ELF-1 (cell line): ENCODE measurements at places on chromosomes 5 and 9.

GRCh38 chr9:91038483-91039124 is 237.0 kb downstream of the SYK start:
- no peak for DNase-seq

DNA sequence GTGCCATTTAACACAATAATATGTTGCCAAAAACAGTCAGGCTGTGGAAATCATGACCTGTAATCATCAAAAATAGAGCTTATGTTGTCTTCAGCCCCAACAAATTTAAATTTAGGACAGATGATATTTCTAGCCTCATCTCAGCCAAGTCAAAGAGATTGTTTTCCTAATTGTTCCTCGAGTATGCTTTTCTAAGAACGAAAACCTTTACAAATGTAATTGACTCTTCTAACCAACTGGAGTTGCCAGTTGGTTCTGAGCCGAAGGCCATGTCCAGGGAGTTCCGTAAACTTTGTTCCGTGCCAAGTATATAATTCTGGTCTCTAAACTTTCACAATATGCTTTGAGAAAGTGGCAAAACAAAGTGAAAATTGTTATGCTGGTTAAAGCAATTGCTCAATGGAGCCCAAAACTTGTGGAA is 160.8 kb downstream of the CEMIP2 start:
- DNase-seq = no peak

DNA sequence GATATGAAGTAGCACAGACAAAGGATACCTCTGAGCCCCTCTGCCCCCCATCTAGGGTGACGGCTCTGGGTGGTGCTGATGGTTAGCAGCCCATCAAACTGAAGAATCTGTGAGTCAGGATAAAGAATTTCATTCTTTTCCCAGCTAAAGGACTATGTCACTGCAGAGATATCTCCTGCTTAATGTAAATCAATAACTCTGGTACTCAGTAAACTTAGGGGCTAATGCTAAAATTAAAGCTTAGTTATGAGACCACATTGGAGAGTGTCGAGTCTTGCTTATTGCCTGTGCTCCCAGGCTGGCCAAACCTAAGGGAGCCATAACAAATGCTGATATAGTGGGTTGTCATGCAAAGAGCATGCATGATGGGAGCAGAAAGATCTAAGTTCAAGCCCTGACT is 25.6 kb upstream of the ACTBL2 start:
- DNase-seq = no peak

DNA sequence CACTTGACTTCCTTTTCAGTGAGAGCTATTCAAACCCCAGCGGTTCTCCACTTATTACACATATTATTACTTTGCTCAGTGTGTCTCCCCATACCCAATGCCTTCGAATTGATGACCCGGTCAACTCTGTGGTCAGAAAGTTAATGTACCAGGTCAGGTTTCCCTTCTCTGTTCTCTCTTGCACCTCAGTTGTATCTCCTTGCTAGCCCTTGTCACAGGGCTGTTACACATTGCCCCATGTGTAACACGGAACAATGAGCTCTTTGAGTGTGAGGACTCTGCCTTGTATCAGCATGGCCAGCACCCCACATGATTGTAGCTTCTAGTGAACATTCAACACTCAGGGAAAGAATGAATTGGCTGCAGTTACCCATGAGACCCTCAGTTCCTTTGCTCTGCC is 73.6 kb downstream of the DOCK2 start:
- DNase-seq = no peak

DNA sequence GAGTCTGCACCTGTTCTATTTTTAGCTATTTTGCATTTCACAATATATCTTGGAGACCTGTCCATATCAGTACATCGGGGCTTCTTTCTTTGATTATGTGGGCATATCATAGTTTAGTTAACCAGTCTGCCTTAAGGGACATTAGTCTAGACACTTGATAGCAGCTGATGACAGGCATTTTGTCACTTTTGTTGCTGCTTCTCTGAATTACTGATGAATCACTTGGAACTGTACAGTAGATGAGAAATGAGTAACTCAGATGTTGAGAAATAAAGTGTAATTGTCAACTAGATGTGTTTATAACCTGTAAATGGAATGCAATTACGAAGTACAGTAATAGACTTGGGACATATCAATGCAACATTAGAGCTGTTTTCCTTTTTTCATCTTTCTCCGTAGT is 7.1 kb downstream of the ZFP2 start:
- no peak for DNase-seq

- DNase-seq = no peak
Observed at GRCh38 chr5:16580382-16580781, 36.4 kb downstream of the RETREG1 start.

- peak; percentile 80 for DNase-seq
Observed at GRCh38 chr5:77322406-77322805, 111.9 kb downstream of the PDE8B start.

DNA sequence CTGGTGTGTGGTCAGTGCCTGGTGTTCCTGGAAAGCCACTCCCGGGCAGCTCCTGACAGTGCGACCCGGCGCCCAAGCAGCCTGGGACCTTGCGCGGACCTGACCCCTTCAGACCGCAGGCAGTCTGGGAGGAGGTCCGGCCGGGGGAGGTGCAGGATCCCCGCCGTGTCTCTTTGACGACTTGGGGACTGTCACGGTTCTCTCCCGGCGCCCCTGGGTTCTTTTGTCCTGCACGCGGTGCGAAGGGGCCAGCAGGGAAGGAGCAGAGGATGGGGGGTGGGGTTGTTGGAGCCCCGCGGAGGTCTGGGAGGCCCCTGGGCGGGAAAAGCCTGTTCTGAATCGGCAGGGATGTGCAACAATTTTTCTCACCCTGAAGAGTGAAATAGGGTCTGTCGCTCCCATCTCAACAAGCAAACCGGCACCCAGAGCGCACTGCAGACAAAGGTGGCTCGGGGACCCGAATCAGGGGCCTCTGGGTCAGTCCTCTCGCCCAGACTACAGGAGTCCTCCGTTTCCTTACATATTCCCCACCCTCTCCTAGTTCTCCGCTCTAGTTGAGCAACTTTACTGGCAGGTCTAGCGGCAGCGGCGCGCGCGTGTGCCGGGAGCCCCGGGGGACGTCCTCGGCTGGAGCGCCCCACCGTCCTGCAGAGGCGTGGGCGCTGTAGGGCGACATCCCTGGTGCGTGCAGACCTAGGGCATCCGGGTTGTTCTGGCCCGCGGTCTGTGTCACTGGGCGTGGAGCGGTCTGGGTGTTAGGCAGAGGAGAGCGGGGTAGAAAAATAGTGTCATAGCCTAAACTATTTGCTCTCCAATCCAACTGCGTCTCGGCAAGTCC is 1.2 kb downstream of the VCAN start:
- peak; percentile 80 for DNase-seq

DNA sequence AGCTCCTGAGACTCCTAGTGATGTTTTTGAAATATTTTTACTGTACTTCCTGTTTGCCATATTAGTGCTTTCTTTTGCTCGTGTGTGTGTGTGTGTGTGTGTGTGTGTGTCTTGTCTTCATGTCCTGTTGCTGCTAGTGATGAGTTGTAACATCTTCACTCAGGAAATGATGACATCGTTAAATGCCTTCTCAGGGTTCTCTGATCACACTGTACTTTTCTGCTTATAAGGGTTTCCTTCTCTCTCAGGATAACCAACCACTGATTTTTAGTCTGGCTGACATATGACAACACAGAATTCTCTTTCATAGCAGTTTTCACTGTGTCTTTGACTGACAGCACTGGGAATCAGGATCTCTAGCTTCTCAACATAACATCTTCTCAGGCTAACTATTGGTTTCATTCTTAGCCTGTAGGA is 16.1 kb downstream of the SV2C start:
- no peak for DNase-seq

GRCh38 chr9:92735636-92736562 is 28.7 kb downstream of the BICD2 start:
- no peak for DNase-seq

DNA sequence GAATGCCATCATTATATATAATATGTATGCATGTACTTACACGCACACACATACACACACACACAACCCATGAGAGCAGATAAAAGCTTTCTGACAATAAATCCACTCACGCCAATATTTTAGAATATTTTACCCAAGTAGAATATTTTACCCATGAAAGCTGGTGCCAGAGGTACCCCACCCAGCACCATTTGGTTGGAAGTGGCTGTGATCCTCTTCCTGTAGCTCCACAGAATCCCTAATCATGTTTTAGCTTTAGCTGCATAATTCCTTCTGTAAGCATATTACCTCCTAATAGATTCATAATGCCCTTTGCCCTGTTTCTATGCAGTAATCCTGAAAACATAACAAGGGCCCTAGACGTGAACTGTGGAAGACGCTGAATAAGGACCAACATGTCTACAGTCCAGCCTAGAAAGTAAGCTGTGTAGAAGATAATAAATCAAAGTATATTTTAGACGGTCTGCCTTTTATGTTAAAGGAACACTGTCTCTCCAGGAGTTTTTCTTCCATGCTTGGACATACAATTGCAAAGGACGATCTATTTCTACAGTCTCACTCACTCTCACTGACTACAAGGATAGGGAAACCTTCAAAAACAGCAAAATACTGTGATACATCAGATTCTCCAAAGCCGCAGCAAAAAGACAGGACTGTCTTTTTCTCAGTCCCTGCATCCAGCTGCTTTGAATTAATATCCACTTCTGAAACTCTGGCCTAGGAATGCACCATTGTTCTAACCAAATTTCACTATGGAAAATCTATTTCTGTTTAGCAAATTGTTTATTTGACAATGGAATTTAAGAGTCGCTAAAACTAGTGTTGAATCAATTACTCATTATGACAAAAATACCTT is 98.2 kb downstream of the USP20 start:
- no peak for DNase-seq

DNA sequence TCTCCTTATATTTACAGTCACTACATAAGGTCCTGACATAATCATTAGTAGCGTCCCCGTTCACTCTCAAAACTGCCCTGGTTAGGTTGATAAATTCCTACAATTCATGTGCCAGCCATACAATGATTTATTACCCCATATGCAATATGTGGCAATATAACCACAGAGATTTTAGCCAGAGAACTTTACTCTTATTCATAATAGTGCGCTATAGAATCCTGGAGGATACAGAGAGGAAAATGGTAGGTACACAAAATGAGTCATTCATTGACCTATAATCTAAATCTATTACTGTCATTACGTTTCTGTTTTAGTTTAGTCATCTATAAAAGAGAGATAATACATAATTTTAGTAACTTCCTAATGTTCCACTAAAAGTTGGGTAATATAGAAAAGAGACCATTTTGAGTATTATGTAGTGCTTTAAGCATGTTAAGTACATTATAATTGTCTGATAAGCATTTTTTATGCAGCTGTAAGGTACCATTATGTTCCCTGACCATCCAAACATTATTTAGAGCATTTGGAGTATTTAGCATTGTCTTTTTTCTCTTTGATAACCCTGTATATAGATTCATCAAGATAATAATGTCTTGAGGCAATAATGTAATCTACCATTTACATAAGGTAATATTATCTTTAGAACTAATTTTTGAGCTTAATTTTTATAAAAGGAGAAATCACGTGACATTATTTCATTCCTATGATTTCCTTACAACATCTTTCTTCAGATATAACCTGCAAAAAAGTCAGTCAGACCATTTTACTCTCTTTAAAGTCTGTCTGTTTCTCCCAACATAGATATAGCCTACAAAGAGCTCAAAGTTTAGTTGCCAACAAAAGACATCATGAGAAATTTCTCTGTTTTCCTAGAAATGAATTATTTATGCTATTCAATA is 655.5 kb upstream of the ZNF608 start:
- DNase-seq = no peak

GRCh38 chr5:140000332-140000731 is 42.8 kb downstream of the NRG2 start:
- no peak for DNase-seq

GRCh38 chr5:109705596-109705995 is 15.9 kb downstream of the MAN2A1 start:
- DNase-seq = peak; percentile 39

- DNase-seq = no peak
Observed at GRCh38 chr9:123642291-123643278, 286.6 kb downstream of the CRB2 start.

DNA sequence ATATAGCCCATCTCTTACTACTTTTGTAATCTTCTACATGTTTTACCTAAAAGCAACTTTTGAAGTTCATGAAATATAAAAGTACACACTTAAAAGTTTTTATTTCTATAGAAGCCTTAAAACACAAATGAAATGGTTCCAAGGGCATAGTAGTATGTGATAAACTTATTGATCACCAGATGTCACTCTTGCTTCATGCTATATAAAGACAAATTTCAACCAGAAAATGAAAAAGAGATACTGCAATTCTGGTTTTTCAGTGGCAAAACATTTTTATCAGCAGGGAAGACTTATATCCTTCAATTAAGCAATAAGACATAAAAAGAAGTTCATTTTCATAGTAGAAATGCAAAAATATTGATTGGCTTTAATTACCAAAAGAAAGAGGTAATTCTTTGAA is 69.4 kb upstream of the FBXL17 start:
- DNase-seq = no peak

DNA sequence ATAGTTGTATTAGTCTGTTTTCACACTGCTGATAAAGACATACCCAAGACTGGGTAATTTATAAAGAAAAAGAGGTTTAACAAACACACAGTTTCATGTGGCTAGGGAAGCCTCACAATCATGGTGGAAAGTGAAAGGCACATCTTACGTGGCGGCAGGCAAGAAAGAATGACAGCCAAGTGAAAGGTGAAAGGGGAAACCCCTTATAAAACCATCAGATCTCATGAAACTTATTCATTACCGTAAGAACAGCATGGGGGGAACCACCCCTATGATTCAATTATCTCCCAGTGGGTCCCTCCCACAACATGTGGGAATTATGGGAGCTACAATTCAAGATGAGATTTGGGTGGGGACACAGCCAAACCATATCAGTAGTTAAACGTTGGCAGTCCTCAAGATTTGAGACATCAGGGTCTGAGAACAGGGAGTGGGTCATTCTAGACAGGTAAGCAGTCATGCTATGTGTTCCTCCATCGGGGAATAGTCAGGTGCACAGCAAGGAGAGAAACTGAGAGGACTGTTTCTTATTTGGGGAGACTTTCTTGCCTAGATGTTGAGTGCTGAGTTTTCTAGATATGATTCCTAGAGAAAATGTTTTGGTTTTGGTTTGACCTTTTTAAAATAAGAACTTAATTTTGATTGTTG is 45.8 kb upstream of the ENTREP1 start:
- no peak for DNase-seq

GRCh38 chr9:104868687-104869404 is 59.1 kb downstream of the ABCA1 start:
- DNase-seq = peak; percentile 87
